ENCODE measurements at places on chromosomes 2 and 18. TPM values are rescaled to one million over a fixed set of nuclear protein-coding genes. Genes with fewer than 3 reads are reported as not detected.

DNA sequence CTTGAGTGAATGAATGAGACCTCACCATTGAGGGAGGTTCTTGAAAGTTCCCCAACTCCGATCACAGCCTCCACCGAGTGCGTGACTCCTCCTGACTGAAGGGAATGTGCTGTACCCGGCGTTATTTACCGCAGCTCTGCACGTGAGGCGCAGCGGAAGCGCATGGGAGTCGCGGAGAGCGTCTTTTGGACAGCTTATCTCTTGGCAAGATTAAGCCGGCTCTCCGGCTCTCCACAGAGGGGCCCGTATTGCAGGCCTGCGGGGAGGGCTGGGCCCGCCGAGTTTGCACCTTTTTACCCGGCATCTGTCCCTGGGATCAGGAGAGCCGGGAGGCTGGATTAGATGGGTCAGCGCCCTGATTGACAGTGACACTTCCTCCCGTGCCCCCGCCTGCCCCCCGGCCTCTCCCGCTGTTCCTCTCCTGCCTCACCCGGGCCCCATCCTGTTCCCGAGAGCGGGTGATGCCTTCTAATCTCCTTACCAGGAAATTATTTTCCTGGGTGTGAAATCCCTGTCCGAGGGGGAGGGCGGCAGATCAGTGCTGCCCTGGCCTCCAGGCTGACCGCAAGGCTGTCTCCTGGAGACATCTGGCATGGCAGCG, 176.3 kb downstream of the INHBB start:
- H3K4me3 ChIP-seq: no peak overlapping the region
- peaks cover 15% of the 10 kb centered on the region for H3K4me1 ChIP-seq
- H3K27me3 ChIP-seq: no peaks in the 10 kb centered on the region
- no peak overlapping the region for H3K27ac ChIP-seq

CHRNA1 gene
- total RNA-seq: not detected

DNA sequence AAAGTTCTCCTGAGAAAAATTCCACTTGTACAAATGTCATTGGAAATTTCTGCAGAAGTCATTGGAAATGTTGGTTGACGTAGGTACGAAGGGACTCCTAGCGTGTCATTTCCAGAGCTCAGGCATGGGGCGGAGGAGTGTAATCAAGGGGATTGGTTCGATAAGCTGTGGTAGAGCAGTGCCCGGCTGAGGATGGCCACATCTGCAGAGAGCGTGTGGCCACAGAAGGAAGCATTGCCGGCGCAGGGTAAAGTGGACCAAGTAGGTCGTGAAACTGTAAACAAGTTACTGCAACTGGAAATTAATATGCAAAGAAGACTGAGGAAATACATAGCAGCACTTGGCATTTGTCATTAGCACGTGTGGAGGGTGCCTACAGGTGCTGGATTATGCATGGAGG, 101.8 kb downstream of the DGKD start:
- peaks cover 41% of the 10 kb centered on the region for H3K36me3 ChIP-seq
- no peak overlapping the region for H3K4me3 ChIP-seq
- H3K27ac ChIP-seq: no peak overlapping the region
- H3K4me1 ChIP-seq: no peaks in the 10 kb centered on the region

- H3K27ac ChIP-seq: peak overlapping the region; percentile 42
- H3K4me1 ChIP-seq: peaks cover 45% of the 10 kb centered on the region
- no peaks in the 10 kb centered on the region for H3K27me3 ChIP-seq
- no peaks in the 10 kb centered on the region for H3K36me3 ChIP-seq
- no peak overlapping the region for H3K4me3 ChIP-seq
These were observed 125.0 kb upstream of the CDC42EP3 start for GRCh38 chr2:37796481-37796880.

GRCh38 chr2:8402222-8402621, 279.6 kb upstream of the ID2 start:
- H3K27ac ChIP-seq: no peak overlapping the region
- no peaks in the 10 kb centered on the region for H3K36me3 ChIP-seq
- H3K4me1 ChIP-seq: no peaks in the 10 kb centered on the region
- H3K27me3 ChIP-seq: peaks cover 54% of the 10 kb centered on the region
- no peak overlapping the region for H3K4me3 ChIP-seq

DNA sequence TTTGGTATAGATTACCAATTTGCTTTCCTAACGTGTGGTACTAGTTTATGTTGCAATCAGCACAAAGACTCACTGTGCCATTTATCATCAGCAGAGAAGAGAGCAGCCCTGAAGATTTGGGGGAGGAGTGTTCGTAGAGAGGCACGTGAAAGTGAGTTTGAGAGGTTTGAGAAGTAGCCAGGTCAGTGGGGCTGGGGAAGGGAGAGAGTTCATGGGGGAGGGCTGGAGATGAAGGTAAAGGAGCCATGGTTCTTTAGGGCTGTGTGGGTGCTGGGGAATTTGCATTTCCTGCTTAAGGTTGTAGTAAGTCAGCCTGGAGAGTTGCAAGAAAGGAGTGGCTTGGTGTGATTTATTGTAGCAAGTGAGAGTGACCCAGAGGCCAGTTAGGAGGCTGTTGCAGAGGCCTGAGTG, 172.1 kb downstream of the NEDD4L start:
- H3K36me3 ChIP-seq: no peaks in the 10 kb centered on the region
- H3K4me1 ChIP-seq: peaks cover 98% of the 10 kb centered on the region
- H3K4me3 ChIP-seq: no peak overlapping the region
- peak; percentile 77 for DNase-seq

DNA sequence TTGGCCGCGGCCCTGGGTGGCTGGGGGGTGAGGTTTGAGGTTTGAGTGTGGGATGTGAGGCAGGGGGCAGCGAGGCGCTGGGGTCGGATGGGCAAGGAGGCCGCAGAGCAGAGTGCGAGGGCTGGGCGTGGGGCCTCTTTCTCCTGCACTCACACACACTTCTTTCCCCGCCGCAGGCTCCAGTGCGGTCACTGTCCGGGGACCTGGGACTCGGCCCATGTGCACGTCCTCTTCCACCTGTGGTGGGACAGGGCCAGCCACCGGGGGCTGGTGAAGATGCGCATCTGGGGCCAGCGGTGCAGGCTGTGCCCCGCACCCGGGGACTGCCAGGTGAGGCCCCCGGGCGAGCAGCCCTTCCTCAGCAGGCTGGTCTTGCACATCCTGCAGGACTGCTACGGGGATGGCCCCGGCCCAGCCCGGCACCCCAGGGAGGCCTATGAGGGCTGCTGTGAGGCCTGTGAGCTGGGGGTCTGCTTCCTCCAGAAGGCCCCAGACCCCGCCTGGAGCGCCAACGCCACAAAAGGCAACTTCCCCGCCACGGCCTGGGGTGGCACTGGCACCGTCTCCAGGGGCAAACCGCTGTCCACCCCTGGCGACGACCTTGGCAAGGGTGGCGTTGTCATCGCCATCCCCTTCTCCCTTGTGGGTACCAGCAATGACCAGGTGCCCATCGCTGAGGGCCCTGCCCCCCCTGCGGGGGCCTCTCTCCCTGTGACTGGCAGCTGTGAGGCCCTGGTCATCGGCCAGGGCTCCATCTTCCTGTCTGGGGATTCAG, 2.2 kb downstream of the RTP5 start:
- no peak overlapping the region for H3K4me3 ChIP-seq
- H3K36me3 ChIP-seq: no peaks in the 10 kb centered on the region
- peaks cover 56% of the 10 kb centered on the region for H3K27me3 ChIP-seq
- DNase-seq: no peak
- no peak overlapping the region for H3K27ac ChIP-seq
- no peaks in the 10 kb centered on the region for H3K4me1 ChIP-seq

C2orf15 gene
- total RNA-seq: 16.9 TPM

M1AP gene
- total RNA-seq: 7.7 TPM

DNA sequence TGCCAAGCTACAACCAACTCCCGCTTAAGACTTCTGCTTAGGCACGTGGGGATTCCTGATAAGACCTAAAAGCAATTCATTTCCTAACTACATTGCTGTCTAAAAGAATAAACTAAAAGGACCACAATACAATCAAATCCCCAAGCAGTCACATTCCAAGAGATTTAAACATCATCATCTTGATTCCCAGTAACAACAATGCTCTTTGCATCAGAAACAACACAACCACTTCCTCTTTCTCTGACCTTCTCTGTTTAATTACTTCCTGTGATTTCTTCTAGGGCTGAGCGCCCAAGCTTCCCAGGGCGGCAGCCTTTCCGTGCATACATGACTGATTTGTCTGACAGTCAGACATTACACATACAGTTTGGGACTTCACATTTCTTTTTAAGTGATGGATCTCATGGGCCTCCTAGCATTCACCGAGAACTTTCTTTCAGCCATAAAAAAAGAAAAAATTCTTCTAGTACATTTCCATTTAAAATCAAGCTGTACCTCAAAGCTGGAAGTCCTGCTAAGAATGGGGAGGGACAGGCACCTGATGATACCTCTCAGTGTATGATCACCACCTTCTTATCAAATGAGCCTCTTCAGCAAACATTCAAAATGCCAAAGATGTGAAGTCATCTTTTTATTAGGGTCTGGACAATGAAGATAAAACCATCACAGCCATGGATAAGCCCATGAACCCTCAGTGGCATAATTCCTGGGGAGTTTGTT, 11.5 kb downstream of the SPRED2 start:
- no peak overlapping the region for H3K4me3 ChIP-seq
- DNase-seq: no peak
- H3K27me3 ChIP-seq: no peaks in the 10 kb centered on the region
- no peaks in the 10 kb centered on the region for H3K36me3 ChIP-seq
- peak overlapping the region; percentile 16 for H3K27ac ChIP-seq

OSBPL1A gene
- total RNA-seq: 33.7 TPM

ABCG5 gene
- total RNA-seq: not detected

- 0 out of 2 replicates have a peak overlapping the region, but pooled peaks have one; percentile 19 for H3K27ac ChIP-seq
- H3K4me3 ChIP-seq: no peak overlapping the region
- H3K36me3 ChIP-seq: no peaks in the 10 kb centered on the region
- peak; percentile 42 for DNase-seq
These were observed 52.0 kb downstream of the FHOD3 start for GRCh38 chr18:36349552-36349951.

TMEM37 gene
- 1.2 TPM for total RNA-seq

DNA sequence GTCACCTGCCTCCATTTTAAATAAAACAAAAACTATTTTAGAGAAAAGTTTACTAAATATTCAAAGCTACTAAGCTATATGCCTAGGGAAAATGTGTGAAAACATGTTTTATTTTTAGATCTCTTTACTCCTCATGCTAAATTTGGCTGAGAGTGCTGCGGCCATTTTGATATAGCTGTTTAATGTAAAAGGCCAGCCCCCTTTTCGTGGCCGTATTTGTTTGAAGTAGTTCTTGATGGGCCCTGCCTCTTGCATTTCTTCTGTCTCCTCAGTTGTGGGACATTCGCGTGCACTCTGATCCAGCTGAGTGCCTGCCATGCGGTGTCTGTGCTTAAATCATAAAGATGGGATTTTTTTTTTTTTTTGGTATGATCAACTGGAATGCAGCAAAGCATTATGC, 64.0 kb downstream of the ZNF407 start:
- H3K36me3 ChIP-seq: no peaks in the 10 kb centered on the region
- H3K27me3 ChIP-seq: no peaks in the 10 kb centered on the region
- no peaks in the 10 kb centered on the region for H3K4me1 ChIP-seq
- DNase-seq: no peak
- no peak overlapping the region for H3K27ac ChIP-seq
- H3K4me3 ChIP-seq: no peak overlapping the region

DAPL1 gene
- total RNA-seq: not detected

DNA sequence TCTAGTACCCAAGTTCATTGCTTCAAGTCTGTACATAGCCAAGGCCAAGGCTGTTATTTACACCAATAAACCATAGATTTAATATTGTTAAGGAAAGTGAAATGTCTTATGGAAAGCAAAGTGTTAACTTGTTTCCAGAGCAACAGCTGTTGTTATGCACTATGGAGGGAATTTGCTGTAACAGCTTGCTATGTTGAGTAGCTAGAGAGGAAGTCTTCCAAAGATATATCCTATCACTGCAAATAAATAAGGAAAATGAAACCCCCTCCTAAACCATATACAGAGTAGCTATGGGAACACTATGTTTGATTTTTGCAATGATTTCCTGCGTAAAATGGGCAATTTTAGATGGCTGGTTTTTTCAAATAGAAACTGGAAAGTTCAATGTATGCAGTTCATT, 21.1 kb downstream of the TMEM182 start:
- no peaks in the 10 kb centered on the region for H3K36me3 ChIP-seq
- no peaks in the 10 kb centered on the region for H3K27me3 ChIP-seq
- DNase-seq: no peak
- H3K27ac ChIP-seq: no peak overlapping the region
- no peaks in the 10 kb centered on the region for H3K4me1 ChIP-seq

DNA sequence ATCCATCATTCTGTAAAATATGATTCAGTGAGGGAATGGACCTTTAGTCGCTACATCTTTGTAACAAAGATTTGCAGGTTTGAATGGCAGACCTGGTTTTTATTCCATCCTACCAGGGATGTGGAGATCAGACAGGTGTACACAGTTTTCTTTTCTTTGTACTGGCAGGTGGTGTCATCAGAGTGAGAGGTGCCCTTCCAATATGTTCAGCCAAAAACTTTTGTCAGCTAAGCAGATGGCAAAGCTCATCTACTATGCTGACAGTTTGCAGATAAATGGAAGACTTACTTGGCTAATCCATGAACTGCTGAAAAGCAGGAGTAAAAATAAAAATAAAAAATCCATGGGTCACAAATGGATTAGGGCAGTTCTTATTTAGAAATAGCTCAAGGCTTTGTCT, 185.5 kb upstream of the DOK6 start:
- no peaks in the 10 kb centered on the region for H3K27me3 ChIP-seq
- no peaks in the 10 kb centered on the region for H3K36me3 ChIP-seq
- no peak for DNase-seq

RAB27B gene
- 12.7 TPM for total RNA-seq

DNA sequence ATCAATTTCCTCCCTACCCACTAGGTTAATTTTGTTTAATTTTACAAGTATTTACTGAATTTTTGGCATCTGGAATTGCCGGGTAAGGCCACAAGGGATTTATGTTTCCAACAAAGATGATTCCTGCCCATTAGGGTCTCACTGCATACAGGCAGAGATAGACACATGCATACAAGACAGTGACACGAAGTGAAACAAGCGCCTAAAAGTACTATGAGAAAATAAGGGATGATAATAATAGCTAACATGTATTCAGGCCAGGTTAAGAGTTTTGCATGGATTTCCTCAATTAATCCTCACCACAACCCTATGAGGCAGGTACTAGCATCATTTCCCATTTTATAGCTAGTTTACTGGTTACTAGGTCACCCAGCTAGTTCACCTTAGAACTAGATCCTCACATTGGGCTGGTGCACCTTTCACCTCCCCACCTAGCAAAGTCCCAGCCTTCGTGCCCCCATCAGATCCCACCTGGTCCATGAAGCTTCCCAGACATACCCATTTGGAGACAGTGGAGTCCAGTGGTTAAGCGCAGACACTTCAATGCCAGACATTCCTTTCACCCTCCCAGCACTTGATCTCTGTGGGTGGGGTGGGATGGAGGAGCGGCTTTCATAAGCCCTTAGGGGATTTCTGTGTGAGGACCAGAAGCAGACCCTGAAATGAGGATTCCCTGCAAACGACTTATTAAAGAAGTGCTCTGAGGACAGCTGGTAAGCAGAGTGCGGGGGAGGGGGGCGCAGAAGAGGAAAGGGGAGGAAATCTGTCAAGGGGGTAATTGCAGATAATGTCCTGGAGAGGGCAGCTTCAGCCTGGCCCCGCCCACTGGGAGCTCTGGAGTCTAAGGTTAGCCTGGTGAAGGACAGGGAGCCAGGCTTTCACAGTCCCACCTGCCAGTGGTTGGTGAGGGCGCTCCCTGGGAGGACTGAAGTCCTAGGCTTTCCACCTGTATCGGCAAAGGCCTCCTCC, 5.8 kb upstream of the DGUOK start:
- peak; percentile 3 for DNase-seq
- H3K4me3 ChIP-seq: no peak overlapping the region
- H3K36me3 ChIP-seq: no peaks in the 10 kb centered on the region
- no peak overlapping the region for H3K27ac ChIP-seq

PER2 gene
- 22.9 TPM for total RNA-seq

CROCC2 gene
- not detected for total RNA-seq

- H3K27me3 ChIP-seq: no peaks in the 10 kb centered on the region
- H3K36me3 ChIP-seq: no peaks in the 10 kb centered on the region
- H3K27ac ChIP-seq: no peak overlapping the region
- no peak overlapping the region for H3K4me3 ChIP-seq
These were observed 6.2 kb upstream of the TMEM87B start for GRCh38 chr2:112048887-112049286.

NEU2 gene
- total RNA-seq: not detected

COL3A1 gene
- total RNA-seq: not detected

Measured in PC-9 (cell line).